ENCODE measurements at places on chromosomes 13 and 19.

- DNase-seq = no peak
Measured at GRCh38 chr19:18932216-18932841, 8.7 kb downstream of the HOMER3 start.

DNA sequence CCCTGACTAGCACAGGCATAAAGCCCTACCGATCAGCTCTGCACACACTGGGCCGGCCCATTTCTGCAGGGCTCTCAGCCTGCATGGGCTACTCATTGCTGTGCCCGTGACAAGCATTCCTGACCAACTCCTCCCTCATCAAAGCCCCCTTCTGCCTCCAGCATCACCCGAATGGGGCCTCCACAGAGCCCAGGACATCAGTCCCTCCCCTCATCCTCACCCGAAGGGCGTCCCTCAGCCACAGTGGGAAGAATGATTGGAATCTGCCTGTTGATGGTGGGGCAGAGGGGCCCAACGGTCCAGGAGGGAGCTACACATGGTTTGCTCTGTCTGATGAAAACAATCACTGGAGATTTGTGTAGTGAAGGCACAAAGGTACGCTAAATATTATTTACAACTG is 43.8 kb downstream of the SERP2 start:
- no peak for DNase-seq

DNA sequence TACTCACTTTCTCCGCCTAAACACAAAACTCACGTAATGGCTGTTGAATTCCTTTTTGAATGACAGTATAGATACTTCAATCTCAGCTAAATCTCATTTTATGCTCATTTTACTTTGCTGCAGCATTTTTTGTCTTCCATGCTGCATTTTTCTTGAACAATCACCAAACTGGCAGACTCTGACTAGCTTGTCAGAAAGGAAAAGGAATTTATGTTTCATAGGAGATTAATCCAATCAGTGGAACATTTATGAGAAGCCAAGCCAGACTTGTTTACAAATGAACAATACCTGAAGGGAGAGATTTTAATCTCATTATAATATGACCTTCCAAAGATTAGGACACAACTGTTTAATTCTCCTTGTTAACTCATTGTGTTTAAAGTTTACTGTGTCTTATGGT is 1044.3 kb downstream of the DIAPH3 start:
- no peak for DNase-seq

DNA sequence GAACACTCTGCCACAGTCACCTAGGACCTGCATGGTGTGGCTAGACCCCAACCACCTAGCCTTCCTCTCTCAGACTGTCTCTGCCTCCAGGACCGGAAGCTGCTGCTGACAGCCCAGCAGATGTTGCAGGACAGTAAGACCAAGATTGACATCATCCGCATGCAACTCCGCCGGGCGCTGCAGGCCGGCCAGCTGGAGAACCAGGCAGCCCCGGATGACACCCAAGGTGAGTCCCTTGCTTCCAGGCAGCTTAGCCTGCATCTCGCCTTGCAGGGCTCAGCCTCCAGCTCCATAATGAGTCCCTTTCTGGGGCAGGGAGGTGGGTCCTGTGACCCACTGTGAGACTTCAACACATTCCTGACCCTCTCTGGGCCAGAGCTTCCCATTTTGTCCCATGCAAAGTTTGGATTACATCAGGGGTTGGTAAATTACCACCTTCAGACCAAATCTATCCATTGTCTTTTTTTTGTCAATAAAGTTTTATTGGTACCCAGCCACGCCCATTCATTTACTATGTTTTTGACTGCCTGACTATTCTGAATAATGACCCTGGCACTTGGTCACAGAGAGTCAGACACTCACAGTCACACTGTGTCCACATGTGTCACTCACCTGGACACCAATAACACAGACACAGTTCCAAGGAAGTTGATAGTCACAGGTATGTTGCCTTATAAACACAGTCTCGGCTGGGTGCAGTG is 13.4 kb downstream of the PKN1 start:
- no peak for DNase-seq

DNA sequence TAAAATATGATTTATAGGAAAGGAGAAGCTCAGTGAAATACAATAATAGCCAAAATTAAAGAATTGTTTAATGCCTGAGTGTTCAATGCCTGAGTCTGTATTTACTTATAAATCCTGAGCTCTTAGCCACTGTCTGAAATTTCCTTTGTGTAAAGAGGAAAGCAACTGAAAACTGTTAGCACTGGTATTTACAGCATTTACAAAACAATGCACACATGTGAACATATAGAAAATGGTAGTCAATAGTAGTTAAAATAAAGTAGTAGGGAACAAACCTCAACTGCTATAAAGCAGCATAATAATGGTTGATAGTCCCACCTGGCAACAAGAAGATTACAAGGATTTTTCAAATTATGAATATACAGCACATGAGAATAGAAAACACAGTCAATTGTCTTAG is 1137.1 kb upstream of the ATXN8OS start:
- no peak for DNase-seq

DNA sequence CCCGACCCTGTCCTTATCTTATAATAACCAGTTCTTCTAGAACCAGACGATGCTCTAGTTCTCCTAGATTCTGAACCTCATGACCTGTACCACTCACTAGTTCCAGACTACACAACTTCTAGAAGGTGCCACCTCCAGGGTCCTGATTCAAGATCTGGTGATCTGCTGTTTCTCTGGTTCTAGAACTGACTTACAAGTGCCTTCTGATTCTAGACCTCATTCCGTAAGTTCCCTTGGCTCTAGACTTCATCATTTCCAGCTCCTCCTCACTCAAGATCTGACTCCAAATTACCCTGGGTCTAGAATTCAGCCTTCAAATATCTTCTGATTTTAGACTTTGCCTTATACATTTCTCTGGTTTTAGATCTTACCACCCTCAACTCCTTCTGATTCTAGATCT is 5.0 kb upstream of the PPP5C start:
- DNase-seq = no peak

DNA sequence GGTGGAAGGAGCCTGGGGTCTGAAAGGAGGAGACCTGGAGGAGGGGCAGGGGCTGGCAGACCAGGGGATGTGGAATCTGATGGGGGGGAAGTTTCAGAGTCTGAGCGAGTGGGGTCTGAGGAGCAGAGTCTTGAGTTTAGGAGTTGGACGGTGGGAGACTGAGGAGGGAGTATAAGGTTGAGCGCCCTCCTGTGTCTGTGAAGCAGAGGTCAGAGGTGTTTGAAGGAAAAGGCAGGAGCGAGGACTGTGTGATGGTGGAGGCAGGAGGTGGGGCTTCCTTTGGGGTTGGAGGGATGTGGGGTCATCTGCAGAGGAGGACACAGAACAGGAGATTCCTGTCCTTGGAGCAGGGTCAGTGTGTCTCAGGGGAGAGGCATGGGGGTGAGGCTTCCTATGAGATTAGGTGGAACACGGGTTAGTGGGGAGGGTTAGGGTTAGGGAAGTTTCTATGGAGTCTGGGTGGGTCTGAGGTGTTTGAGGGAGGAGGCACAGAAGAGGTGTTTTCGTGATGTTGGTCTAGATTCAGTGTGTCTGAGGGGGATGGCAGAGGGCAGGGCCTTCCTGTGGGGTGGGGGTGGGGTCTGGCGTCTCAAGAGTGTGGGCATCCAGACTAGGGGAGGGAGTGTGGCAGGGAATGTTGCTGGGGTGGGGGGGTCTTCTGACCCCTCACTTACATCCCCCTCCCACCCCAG is 8.3 kb downstream of the RYR1 start:
- no peak for DNase-seq

DNA sequence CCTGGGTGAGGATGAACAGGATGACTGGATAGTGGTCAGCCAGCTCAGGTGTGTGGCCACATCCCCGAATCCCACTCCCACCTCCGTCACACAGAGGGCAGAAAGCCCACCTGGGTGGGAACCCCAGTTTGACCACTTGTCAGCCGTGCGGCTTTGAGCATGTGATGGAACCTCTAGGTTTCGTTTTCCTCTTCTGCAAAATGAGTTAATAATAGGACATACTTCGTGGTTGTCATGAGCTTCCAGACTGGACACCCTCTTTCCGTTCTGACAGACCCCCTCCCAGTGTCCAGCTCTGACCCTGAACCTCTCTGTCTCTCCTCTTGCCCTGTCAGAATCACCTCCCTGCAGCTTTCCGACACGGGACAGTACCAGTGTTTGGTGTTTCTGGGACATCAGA is 1.8 kb downstream of the AXL start:
- no peak for DNase-seq

- no peak for DNase-seq
Measured at GRCh38 chr13:46121597-46122163, 16.8 kb upstream of the CPB2 start.

GRCh38 chr19:18364826-18365528 is 21.0 kb upstream of the GDF15 start:
- peak; percentile 95 for DNase-seq

DNA sequence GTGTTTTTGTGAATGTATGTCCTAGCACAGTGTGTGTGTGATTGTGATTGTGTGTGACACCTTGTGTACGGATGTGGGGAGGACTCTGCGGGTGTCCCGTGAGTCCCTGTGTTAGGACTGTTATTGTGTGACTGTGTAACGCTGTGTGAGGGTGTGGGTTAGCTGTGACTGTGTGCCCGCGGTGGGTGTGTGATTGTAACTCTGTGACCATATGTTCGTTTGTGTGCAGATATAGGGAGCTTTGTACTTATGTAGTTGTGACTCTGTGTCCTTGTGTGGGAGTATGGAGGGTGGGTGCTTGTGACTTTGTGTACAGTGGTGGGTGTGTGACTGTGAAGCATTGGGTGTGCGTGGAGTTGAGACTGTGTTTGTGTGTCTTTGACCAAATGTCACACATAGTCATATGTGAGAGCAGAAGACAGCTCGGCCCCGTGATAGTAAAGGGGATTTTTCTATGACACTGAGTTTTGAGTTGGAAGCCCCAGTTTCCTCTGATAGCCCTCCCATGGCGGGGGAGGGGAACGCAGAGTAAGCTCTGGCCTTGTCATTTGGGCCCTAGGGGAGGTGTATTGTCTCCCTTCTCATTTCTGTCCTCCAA is 949 bp upstream of the ZNF260 start:
- no peak for DNase-seq

- no peak for DNase-seq
Measured at GRCh38 chr13:30313311-30313710, 6.0 kb upstream of the KATNAL1 start.

GRCh38 chr19:44752123-44752815 is 3.8 kb downstream of the BCL3 start:
- no peak for DNase-seq

DNA sequence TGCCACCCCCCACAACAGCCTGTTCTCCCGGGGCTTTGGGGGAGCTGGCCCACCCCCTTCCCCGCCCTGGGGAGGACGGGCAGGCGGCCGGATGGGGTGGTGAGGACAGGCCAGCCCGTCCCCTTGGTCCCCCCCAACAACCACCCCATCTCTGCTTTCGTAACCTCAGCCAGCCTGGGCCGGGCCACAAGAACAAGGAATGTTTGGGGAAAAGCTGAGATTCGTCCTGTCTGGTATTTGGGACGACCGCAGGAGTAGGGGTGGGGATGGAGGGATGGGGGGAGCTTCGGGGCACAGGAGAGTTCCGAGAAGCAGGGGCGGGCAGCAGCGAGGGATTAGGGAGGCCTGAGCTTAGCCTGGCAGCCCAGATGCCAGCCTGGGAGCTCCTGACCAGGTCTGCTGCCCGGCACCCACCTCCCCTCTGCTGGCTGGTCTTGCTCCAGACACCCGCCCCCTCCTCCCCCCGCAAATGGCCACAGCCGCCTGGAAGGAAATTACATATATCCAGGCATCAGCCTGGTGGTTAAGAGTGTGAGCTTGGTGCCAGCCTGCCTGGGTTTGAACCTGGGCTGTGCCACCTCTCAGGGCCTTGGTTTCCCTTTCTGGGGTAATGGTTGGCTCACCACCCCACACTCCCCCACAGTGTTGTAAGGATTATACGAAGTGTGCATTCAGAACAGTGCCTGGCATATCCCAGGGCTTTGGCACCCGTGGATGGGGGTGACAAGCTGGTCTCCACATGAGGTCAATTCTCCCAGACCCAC is at the start of gene PODNL1:
Gene PODNL1 (minus strand): TSS at position 117 of the 764 bp plus-strand sequence. CDS start 236 bp downstream, outside the sequence.
- no peak for DNase-seq

GRCh38 chr19:18603958-18604819 is 2.4 kb downstream of the CRLF1 start:
- no peak for DNase-seq

DNA sequence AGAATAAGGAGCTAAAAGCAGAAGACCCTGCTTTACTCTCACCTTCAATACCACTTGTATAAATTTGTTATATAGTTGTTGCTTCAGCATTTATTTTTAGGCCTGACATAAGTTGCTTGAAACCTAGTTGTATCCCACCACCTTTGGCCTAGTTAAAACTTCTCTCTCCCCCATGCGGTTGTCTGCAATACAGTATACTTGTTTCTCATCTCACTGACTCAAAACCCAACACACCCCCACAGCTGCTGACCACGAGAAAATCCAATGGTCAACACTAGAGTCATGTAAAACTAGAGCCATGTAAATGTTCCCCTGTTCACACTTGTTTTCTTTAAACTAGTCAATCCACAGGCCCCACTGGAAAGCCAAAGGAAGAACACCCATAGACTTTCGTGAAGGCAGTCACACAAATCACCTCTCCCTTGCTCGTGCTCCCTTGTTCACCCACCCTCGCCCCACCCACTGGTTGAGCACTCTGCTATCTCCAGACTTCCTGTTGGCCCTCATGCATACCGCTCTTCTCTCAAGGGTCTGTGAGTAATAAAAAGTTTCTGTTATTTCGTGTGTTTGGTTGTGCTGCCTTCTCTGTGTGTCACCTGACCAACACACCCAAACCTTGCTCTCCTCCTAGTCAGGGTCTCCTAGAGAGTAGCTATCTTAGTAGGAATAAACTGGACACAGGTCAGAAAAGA is 12.9 kb upstream of the CCDC169 start:
- no peak for DNase-seq

- no peak for DNase-seq
Measured at GRCh38 chr13:99991013-99991827, 9.6 kb downstream of the ZIC2 start.

- no peak for DNase-seq
Measured at GRCh38 chr13:77752512-77753069, 55.1 kb downstream of the SLAIN1 start.

- no peak for DNase-seq
Measured at GRCh38 chr19:22610121-22610520, 24.0 kb upstream of the ZNF492 start.

GRCh38 chr13:92379371-92379770 is 847.2 kb upstream of the GPC6 start:
- DNase-seq = no peak

DNA sequence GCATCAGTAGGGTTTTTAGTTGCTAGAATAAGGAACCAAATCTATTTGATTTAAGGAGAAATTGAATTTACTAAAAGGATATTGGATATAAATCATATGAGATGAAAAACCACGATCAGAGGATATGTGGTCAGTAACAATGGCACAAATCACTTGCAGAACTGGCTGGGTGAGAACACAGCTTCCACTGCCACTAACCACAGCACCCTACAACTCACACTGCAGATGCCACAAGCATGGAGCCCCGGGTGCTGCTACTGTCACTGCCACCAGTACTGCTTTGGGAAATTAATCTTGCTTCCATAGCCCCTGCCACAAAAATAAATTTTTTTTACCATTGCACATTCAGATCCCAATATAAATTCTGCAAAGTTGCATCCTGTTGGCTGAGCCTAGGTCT is 40.6 kb upstream of the KLF12 start:
- no peak for DNase-seq

- no peak for DNase-seq
Measured at GRCh38 chr19:54332149-54332548, 6.8 kb downstream of the LILRA4 start.
